ENCODE measurements at places on chromosomes 4 and X. TPM values are rescaled to one million over a fixed set of nuclear protein-coding genes. Genes with fewer than 3 reads are reported as not detected.

The SPANXD gene
- not detected for total RNA-seq

The RAB40AL gene
- 0.73 TPM for total RNA-seq

The NOA1 gene
- 22.6 TPM for total RNA-seq

The SSX2 gene
- not detected for total RNA-seq

The DMRTC1 gene
- not detected for total RNA-seq

The TIGD2 gene
- total RNA-seq, result 14.1 TPM

The CDS1 gene
- under 0.01 TPM for total RNA-seq

The MCF2 gene
- under 0.01 TPM for total RNA-seq

The SSX3 gene
- total RNA-seq, result not detected

The KDR gene
- 0.12 TPM for total RNA-seq

The RAB40A gene
- 0.32 TPM for total RNA-seq

The SPATA4 gene
- total RNA-seq, result not detected

The IRS4 gene
- total RNA-seq, result not detected

The FAM47A gene
- not detected for total RNA-seq

The HMX1 gene
- total RNA-seq, result 0.16 TPM

The GAB3 gene
- 0.12 TPM for total RNA-seq

The ERVMER34-1 gene
- 0.12 TPM for total RNA-seq

The CXXC4 gene
- 0.16 TPM for total RNA-seq

The MANBA gene
- 40.2 TPM for total RNA-seq

The HTN3 gene
- total RNA-seq, result not detected

The ADGRA3 gene
- 12.8 TPM for total RNA-seq

The CRMP1 gene
- total RNA-seq, result 0.12 TPM

The FAM149A gene
- 4.1 TPM for total RNA-seq
